Skin of body (tissue), 3 donors: ENCODE measurements at places on chromosomes 2 and 18. TPM values are rescaled to one million over a fixed set of nuclear protein-coding genes. Genes with fewer than 3 reads are reported as not detected.

Gene COL3A1
- total RNA-seq: 14,030 TPM

Gene SMPD4
- 18.1 TPM for total RNA-seq

Gene GALNT13
- total RNA-seq: 2.5 TPM

Gene CYB5A
- total RNA-seq: 82.0 TPM

Gene FAM210A
- total RNA-seq: 18.1 TPM

Gene ARHGAP28
- 42.6 TPM for total RNA-seq

Gene C2orf80
- not detected for total RNA-seq

Gene KLHL30
- 3.3 TPM for total RNA-seq

Gene SERPINB10
- 3.9 TPM for total RNA-seq

Gene TMEM169
- total RNA-seq: 0.69 TPM

Gene RGPD3
- total RNA-seq: 0.30 TPM

Gene ARMC9
- total RNA-seq: 8.8 TPM

Gene WBP1
- 20.1 TPM for total RNA-seq

Gene C2orf92
- total RNA-seq: 9.3 TPM

Gene MOCOS
- 1.6 TPM for total RNA-seq

Gene ZSWIM2
- total RNA-seq: not detected

Gene GAD1
- total RNA-seq: 3.2 TPM

Gene DLX1
- total RNA-seq: 1.4 TPM

Gene IL36RN
- total RNA-seq: 10.9 TPM

Gene CHRNA1
- total RNA-seq: 4.2 TPM

Gene REG3A
- total RNA-seq: not detected

Gene INPP5D
- total RNA-seq: 7.6 TPM

Gene CHPF
- 35.9 TPM for total RNA-seq

Gene GAL3ST2
- 0.30 TPM for total RNA-seq

Gene ABCG8
- total RNA-seq: under 0.01 TPM

Gene HRH4
- 0.30 TPM for total RNA-seq

Gene KIAA2012
- 0.10 TPM for total RNA-seq

Gene AKAIN1
- not detected for total RNA-seq

Gene KIF1A
- 0.89 TPM for total RNA-seq

Gene PLA2R1
- total RNA-seq: 11.3 TPM

Gene OR6B3
- total RNA-seq: not detected

Gene PPIG
- 44.2 TPM for total RNA-seq

Gene REG3G
- not detected for total RNA-seq

Gene CD302
- 27.5 TPM for total RNA-seq

Gene SAG
- total RNA-seq: not detected

Gene TMEM17
- total RNA-seq: 3.3 TPM

Gene ACVR1C
- 3.6 TPM for total RNA-seq

Gene NAT8
- not detected for total RNA-seq

Gene CHRNG
- 1.6 TPM for total RNA-seq
